ENCODE measurements at places on chromosomes 1 and 21. TPM values are rescaled to one million over a fixed set of nuclear protein-coding genes. Genes with fewer than 3 reads are reported as not detected.

GRCh38 chr1:156436141-156437036 is 64.2 kb downstream of the MEF2D start:
- peak; percentile 61 for DNase-seq

- DNase-seq = peak; percentile 11
These were observed 109.8 kb downstream of the TOMM20 start for GRCh38 chr1:235018720-235019444.

GRCh38 chr1:184019069-184019468 is 18.5 kb downstream of the COLGALT2 start:
- no peak for DNase-seq

NDUFS2 gene
- 165 TPM for total RNA-seq

CSF3R gene
- total RNA-seq = 20.5 TPM

DNA sequence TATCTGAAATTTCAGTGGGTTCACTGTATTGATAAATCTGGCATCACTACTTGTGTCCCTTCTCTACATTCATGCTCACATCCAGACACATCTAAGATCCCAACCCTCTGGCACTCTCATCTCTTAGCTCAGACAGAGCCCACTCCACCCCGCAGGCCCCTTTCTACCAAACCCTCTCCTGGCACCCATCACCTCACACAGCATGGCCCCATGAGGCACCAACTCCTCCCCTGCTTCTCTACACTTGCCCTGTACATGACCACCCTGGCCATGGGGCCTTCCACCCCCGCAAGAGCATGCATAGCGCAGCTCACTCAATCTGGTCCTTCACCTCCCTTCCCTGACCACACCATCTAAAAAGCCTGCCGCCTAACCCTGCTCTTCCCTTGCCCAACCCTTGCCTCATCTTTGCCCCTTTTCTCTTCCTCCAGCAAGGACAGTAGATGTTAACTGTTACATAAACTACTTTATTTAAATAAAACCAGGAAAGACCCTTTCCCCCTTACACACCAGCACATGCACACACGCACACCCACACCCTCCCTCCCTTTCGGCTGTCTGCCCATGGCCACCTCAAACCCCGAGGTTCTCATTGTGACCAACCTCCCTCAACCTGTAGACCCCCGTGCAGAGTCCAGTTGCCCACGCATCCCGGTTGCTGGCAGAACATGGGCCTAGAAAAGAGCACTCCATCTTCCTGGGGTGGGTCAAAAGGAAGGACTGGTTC is 15.6 kb downstream of the SH3BP5L start:
- DNase-seq = no peak

HES2 gene
- total RNA-seq = 231 TPM

DNA sequence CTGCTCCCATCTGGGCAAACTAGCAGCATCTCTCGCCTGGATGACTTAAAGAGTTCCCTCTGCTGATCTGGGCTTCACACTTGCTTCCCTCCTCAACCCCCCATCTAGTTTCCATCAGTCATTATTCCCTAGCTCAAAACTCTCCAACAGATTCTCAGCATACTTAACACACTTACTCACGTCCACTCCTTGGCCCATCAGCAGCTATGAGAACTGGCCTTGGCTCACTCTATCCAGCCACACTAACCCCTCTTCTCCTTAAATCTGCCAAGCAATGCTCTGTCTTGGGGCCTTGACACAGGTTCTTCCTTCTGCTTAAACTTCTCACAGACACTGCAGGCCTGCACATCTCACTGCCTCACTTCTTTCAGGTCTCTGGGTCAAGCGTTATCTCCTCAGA is 41.6 kb downstream of the GNG12 start:
- DNase-seq = no peak

DNA sequence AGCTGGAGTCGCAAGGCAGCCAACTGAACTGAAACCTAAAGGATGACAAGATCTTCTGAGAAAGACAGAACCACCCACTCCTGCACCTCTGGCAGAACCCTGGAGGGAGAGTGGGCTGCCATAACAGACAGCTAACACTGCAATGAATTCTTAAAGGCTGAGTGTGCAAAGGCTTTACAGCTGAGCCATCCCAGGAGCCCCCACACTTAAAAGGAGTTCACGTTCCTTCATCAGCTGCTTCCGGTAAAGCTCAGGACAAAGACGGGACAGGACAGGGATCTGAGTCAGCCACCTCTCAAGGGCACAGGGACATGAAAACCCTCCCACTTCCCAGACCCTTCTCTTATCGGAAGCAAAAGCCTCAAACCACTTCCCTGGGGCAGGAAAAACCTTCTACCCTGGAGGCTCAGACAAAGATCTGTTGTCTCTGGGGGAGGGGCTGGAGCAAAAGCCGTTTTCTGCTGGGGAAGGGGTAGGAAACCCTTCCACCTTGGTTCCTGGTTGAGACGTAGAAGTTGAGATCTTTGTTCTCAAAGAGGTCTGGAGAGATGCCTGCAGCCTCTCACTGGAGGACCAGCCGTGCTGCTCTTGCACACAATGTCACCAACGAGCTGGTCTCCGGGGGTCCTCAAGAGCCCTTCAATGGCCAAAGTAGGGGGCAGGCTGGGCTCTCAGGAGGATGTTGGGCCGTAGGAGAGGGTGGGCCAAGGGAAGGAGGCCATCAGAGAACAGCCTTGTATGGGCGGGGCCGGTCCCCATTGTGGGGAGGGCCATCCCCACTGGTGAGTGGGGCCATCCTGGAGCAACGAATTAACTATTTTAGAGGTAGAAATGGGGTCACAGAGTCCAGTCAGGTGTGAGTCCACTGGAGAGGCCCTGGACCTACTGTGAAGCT is 452.4 kb downstream of the PTPRU start:
- no peak for DNase-seq

ARTN gene
- not detected for total RNA-seq

OLIG2 gene
- not detected for total RNA-seq

Measured in stomach (tissue), 19 donors.